ENCODE measurements at places on chromosomes 4 and X.

DNA sequence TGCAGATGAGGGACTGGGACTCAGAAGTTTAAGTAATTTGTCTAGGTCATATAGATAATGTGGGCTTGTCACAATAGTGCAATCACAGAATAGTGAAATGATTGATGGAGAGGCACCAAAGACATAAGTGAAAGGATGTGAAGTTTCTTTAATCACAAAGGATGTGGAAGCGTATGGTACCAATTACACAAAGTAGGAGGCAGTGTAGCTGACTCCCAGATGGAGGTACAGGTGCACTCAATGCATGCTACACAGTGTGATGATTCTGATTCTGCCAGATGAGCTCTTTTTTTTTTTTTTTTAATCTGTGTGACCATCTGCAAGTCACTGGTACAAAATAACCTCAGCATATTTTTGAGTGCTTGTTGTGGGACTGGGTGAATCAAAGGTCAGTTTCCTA, 411.3 kb downstream of the SPRY1 start:
- DNase-seq: no peak

GRCh38 chr4:75135068-75135825, 202.3 kb downstream of the PARM1 start:
- DNase-seq: no peak

DNA sequence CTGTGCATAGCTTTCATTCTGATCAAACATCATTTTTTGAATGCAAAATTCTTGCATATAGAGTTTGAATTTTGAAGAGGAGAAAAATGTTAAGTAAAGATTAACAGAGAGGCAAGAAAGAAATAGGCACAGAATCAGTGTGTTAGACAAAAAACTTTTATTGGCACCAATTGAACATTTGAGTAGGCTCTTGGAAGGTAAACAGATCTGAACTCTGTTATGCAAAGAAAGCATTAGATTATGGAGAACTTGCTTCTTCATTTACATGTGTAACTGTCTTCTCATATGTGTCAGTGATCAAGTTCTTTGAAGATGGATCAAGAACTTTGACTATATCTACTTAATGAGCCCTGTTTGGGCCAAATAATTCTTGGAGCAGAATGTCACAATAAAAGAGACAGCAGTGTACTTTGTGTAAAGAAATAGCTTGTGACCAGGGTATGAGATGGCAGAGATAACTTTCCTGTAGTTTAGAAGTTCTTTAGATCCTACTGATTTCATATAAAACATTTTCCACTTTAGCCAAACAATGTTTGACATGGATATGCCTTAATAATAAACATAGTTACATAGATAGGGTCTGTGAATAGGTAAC, 61.3 kb downstream of the LIMCH1 start:
- no peak for DNase-seq

GRCh38 chr4:94420356-94420755, 31.4 kb upstream of the PDLIM5 start:
- DNase-seq: no peak

DNA sequence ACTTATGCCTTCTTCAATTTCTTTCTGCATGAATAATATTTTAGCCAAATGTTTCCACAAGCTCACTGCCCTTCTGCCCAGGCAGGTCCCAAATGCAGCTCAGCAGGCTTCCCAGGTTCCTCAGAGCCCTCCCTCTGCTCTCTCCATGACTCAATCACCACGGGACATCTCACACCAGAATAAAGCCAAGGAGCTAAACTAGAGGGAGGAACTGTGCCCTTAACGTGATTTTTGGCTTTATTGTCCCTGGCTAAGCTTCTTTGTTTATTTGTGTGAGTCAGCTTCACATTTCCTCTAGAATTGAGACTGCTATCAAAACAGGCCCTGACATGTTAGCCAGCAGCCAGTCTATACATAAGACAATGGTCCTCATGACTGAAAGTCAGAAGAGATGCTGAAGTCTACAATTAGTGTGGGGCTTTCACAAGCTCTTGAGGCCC, 186.4 kb upstream of the GALNT7 start:
- DNase-seq: no peak

DNA sequence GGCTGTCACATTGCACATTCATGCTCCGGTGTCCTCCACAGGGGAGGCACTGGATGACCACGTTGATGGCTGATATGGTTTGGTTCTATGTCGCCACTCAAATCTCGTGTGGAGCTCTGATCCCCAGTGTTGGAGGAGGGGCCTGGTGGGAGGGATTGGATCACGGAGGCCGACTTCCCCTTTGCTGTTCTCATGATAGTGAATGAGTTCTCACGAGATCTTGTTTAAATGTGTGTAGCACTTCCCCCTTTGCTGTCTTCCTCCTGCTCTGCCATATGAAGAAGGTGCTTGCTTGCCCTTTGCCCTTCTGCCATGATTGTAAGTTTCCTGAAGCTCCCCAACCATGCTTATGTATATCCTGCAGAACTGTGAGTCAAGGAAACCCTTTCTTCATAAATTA, 22.3 kb upstream of the NAT8L start:
- DNase-seq: no peak

DNA sequence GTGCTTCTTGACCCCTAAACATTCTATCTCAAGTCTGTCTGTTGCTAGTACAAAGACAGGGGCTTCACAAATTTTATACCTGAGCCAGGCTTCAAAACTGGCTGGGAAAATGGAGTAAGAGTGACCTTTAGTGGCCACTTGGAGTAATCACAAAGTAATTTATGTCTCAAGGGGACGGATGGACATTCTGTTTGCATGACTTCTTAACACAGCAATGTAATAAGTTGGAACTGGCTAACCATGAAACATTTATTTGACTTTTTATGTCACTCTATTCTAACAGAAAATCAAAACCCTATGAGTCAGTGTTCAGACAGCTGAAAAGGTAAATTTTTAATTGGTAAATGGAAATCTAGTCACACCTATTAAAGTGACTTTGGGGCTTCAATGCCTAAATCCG, 600.6 kb downstream of the ANKRD50 start:
- DNase-seq: no peak

All from T-helper 1 cell (primary cell).